Cardiac muscle cell (in vitro differentiated cells and primary cell): ENCODE measurements at places on chromosomes 6 and 20.

DNA sequence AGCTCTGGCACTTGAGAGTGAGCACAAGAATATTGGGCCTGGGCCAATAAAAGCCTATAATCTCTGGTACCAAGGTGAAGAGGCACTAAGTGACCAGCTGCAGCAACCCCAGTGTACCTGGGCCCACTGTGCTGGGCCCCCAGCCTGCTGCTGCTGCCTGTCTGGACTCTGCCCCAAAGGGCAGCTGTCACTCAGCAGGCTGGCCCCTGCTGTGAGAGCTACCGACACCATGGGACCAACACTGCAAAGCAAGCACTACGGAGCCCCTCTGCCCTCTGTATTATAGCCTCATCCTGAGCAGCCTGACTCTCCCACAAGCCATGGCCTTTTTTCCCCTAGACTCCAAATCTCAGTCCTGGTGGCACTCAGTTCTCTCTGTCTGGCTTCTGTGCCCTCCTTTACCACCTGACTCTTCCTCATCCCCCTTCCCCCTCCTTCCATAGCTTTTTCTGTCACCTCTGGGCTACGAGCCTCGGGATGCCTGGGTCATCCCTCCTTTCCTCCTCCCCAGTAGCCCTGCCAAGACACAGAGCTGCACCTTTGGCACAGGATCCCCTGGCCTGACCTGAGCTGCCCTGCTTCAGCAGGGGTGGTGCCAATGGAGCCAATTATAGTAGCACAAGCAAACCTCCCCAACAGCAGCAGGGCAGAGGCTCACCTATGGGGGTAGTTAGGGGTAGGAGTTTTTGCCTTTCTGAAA lies 14.2 kb downstream of the RRP36 start:
- DNase-seq: no peak

DNA sequence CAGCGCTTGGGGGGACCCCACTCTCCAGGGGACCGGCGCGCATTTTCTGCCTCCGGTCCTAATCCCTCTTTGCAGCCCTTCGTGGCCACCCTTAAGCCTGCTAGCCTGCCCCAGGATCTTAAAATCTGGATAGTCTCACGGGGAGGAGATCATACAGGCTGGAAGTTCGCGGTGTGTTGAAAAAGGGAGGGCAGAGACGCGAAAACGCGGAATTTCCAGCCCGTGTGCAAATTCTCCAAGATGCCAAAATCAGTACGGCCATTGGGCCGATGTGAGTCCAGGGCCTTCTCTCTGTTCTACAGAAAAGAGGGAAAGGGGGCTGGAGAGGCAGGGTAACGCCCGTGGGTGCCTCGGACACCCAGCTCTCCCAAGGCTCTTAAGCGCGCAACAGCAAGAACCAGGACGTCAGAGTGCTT lies 9.4 kb downstream of the NR2E1 start:
- DNase-seq: no peak

GRCh38 chr6:81480139-81480538 lies 272.3 kb downstream of the TENT5A start:
- no peak for DNase-seq

GRCh38 chr6:131828080-131828479 lies 20.3 kb downstream of the ENPP1 start:
- no peak for DNase-seq

- DNase-seq: no peak
These were observed 22.0 kb downstream of the ZNF341 start for GRCh38 chr20:33753763-33754162.

- DNase-seq: peak; percentile 39
These were observed 1.7 kb downstream of the DIDO1 start for GRCh38 chr20:62924442-62925075.

GRCh38 chr6:167407239-167408064 lies 82.6 kb downstream of the TTLL2 start:
- no peak for DNase-seq

DNA sequence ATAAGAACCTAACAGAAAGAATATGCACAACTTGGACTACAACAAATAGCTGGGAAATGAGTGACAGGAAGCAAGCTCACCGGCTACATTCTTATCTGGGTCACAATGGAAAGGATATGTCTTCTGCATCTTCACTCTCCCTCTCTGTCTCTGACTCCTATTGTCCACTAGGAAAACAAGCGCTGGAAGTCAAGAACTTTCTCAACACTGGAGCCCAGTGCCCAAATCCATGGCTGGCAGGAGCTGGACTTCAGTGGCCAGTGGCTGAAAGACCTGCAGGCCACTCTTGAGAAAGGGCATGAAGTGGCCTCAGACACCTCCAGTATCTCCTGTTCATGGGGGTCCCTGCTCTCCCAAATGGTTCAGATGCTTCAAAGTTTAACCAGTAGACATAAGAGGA lies 62.0 kb downstream of the FAM50B start:
- no peak for DNase-seq

GRCh38 chr6:131362696-131363095 lies 210.3 kb upstream of the ARG1 start:
- no peak for DNase-seq
